ENCODE measurements at places on chromosomes 1 and 21. TPM values are rescaled to one million over a fixed set of nuclear protein-coding genes. Genes with fewer than 3 reads are reported as not detected.

- H3K4me1 ChIP-seq: no peaks in the 10 kb centered on the region
- H3K27ac ChIP-seq: no peak overlapping the region
- H3K36me3 ChIP-seq: no peaks in the 10 kb centered on the region
- H3K4me3 ChIP-seq: no peak overlapping the region
- no peak for DNase-seq
Observed at GRCh38 chr1:65725064-65725463, 67.6 kb upstream of the PDE4B start.

- H3K4me1 ChIP-seq: peaks cover 35% of the 10 kb centered on the region
- H3K36me3 ChIP-seq: no peaks in the 10 kb centered on the region
Observed at GRCh38 chr1:244221991-244222390, 170.9 kb downstream of the ZBTB18 start.

GRCh38 chr21:21238629-21239400, 240.6 kb downstream of the NCAM2 start:
- H3K27ac ChIP-seq: no peak overlapping the region
- H3K27me3 ChIP-seq: no peaks in the 10 kb centered on the region
- H3K4me3 ChIP-seq: no peak overlapping the region

- peaks cover 43% of the 10 kb centered on the region for H3K4me1 ChIP-seq
- no peaks in the 10 kb centered on the region for H3K27me3 ChIP-seq
- H3K4me3 ChIP-seq: no peak overlapping the region
- H3K36me3 ChIP-seq: peaks cover 7% of the 10 kb centered on the region
- DNase-seq: no peak
- H3K27ac ChIP-seq: peak overlapping the region; percentile 82
Observed at GRCh38 chr1:195738966-195739650, 869.1 kb downstream of the KCNT2 start.

- H3K4me3 ChIP-seq: no peak overlapping the region
- DNase-seq: no peak
- no peak overlapping the region for H3K27ac ChIP-seq
Observed at GRCh38 chr1:220513834-220514233, 14.1 kb upstream of the MARK1 start.

- no peak for DNase-seq
- H3K4me3 ChIP-seq: no peak overlapping the region
- peaks cover 48% of the 10 kb centered on the region for H3K36me3 ChIP-seq
- H3K4me1 ChIP-seq: no peaks in the 10 kb centered on the region
- H3K27me3 ChIP-seq: no peaks in the 10 kb centered on the region
Observed at GRCh38 chr1:246769306-246769705, 45.1 kb downstream of the SCCPDH start.

DNA sequence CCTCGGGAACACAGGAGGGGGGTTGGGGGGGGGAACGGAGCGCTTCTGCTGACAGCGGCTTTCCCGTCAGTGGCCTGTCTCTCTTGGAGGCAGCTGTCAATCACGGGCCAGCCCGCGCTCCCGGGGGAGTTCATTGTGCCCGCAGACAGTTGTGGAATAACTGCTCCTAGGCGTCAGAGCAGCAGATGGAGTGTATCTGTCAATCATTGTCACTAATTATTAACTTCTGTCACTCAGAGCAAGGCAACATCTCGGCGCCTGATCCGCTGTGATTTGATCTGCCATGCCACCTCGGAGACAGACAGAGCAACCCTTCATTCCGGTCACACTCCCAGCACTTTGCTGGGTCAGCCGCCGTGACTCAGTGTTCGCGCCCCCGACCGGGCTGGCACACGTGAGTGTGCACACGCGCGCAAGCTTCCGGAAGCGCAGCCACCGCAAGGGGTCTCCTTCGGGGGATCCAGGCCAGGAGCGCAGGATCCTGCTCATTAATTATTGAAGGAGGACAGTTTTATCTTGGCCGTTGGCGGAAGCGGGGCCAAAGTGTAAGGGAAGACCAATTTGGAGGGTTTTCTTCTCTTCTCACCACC, 75.8 kb downstream of the RRAGC start:
- H3K4me1 ChIP-seq: peaks cover under 1% of the 10 kb centered on the region
- no peak overlapping the region for H3K4me3 ChIP-seq
- no peak overlapping the region for H3K27ac ChIP-seq
- no peak for DNase-seq

DNA sequence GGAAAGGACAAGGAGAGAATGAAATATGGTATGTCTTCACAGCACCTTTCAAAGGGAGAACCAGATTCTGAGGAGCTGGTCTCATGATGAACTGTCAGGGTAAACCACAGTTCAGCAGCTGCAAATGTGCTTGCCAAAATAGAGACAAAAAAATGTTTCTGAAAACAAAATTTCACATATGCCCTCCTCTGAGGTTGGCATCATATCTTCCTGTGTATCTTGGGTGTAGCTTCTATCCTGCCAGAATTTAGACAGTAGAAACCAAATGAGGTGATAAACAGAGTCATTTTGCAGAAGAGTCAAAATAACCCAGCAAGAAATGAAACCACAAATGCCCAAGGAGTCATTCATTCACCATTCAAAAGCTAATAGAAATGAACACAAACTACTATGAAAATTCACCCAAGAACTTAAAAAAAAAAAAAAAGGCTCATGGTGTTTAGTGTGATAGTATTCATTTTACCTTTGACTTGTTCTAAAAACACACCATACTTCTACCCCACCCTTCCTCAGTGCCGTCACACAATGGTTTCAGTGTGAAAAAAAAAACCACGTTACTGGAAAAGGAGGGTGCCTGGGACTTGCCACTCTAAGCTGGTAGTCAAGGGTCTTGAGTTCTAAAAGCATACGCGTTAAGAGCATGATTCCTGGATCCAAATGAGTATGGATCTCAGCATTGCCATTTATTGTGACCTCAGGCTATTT, 18.5 kb downstream of the SELL start:
- peaks cover 18% of the 10 kb centered on the region for H3K4me1 ChIP-seq
- no peak for DNase-seq
- no peaks in the 10 kb centered on the region for H3K27me3 ChIP-seq
- no peaks in the 10 kb centered on the region for H3K36me3 ChIP-seq
- H3K27ac ChIP-seq: no peak overlapping the region
- H3K4me3 ChIP-seq: no peak overlapping the region

GRCh38 chr1:175287377-175287776, 94.8 kb upstream of the KIAA0040 start:
- no peaks in the 10 kb centered on the region for H3K27me3 ChIP-seq
- no peak overlapping the region for H3K27ac ChIP-seq
- no peaks in the 10 kb centered on the region for H3K36me3 ChIP-seq
- no peak overlapping the region for H3K4me3 ChIP-seq
- no peak for DNase-seq
- no peaks in the 10 kb centered on the region for H3K4me1 ChIP-seq

The CYP4A22 gene
- total RNA-seq: not detected

The HES4 gene
- total RNA-seq: 87.7 TPM

Measured in mesothelial cell of epicardium (in vitro differentiated cells).